ENCODE measurements at places on chromosomes 12 and 14.

GRCh38 chr12:7118881-7119280 lies 9.8 kb downstream of the RBP5 start:
- no peak for DNase-seq

DNA sequence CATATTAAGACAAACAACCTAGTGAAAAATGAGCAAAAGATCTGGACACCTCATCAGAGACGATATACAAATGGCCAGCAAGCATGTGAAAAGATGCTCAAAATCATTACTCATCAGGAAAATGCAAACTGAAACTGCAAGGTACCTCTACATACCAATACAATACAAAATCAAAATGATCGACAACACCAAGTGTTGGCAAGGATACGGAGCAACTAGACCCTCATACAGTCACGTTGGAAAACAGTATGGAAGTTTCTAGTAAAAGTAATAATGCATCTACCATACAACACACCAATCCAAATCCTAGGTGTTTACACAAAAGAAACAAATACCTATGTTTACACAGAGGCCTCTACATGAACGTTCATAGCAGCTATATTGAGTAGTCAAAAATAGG lies 99.9 kb downstream of the IPO8 start:
- no peak for DNase-seq

DNA sequence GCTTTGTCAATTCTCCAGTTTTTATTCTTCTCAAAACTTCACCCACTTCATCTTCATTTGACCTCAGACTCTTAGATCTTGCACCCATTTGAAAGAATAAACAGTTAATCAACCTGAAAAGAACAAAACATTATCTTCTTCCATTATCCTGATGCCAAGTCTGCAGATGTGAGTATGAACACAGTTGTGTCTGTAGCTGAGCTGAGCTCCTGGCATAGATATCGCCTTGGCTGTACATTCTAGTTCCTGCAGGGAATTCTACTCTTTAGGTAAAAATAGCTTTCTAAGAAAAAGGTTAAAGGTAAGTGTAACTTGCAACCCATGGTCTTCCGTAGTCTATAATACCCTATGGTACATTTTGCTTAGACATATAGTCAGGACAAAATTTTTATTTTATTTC lies 169.7 kb downstream of the KCNA5 start:
- DNase-seq: no peak

- DNase-seq: no peak
Observed at GRCh38 chr14:95353664-95354063, 34.0 kb upstream of the CLMN start.

GRCh38 chr14:99156090-99156425 lies 115.9 kb downstream of the BCL11B start:
- no peak for DNase-seq

DNA sequence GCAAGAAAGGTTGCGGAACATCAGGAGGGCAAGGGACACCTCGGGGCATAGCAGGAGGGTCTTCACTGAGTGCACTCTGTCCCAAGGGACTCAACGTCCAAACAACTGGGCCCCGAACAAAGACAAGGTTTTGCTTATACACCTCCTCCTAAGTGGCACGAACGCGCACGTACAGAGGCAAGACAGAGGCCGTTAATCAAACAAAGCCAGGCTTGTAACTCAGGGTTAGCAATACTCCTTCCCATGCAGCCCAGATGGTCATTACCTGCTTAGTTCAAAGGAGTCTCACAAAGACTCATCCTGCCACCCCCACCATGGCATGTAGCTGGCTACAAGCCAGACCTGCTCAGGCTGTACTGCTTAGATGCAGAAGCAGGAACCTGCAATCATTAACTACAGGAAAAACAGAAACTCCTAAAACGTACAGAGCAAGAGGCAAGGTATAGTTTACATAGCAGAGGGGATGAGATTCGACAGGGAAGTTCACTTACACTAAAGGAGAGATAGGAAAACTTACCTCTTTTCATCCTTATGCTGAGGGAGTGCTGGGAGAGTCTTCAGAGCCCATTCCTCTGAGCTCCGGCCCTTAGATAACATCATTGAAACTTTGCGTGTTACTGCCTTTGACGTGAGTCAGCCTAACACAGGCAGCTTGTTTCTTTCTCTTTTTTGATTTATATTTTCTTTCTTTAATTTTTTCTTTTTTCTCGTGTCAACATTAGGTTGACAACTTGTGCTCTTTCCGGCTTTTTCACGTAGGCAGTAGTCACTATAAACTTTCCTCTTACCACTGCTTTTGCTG lies 1319.1 kb downstream of the TMEM121 start:
- DNase-seq: no peak

DNA sequence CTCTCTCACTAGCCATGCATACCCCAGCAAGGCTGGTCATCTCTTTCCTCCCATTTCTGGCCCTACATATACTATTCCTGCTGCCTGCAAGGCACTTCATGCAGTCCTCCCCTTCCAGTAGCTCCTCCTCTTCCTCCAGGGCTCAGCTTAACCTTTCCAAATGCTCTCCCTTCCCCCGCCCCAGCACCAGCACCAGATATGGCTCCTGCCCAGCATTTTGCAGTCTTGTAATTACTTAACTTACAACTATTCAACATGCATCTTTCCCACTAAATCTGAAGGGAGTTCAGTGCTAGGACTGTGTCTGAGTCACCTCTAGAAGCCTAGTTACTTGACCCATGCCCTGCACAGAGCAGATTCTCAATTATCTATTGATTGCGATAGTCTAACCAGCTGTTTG lies 1.8 kb upstream of the FBXO21 start:
- DNase-seq: no peak

- no peak for DNase-seq
Observed at GRCh38 chr12:21827083-21827482, 52.6 kb upstream of the KCNJ8 start.

GRCh38 chr12:785706-786105 lies 33.3 kb downstream of the WNK1 start:
- DNase-seq: no peak

GRCh38 chr12:4143896-4144295 lies 129.7 kb upstream of the CCND2 start:
- DNase-seq: no peak

DNA sequence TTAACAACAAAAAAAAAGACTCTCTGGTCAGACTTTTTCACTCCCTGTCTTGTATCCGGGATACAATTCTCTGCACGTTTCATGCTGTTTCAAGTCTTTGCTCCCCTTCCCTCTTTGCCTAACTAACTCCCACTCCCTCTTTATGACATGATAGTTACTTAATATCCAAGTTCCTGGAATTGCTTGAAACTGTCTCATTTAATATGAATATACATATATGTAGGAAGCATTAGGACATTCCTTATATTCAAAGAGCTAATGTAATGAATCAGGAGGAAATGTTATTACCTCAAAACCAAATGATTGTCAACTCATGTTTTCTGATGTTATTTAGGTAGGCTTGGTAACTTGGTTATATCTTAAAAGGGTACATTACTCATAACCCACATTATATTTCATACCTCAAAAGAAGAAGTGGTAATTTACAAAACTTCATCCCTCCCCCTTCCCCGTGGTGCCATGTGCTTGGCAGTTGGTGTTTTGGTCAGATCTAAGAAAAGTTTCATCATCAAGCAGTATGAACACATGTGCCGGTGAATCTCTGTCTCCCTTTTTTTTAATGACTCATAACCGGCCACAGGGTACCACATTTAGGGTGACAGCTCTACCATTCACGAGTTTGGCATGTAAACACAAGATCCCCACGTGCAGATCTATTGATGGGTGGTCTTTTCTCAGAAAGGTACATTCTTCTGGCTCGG lies 56.5 kb downstream of the HCAR2 start:
- DNase-seq: peak; percentile 29

- no peak for DNase-seq
Observed at GRCh38 chr12:113768850-113769249, 197.3 kb downstream of the RBM19 start.

- DNase-seq: no peak
Observed at GRCh38 chr12:64571411-64571810, 38.9 kb upstream of the RASSF3 start.

GRCh38 chr12:116882742-116883141 lies 1.5 kb upstream of the HRK start:
- DNase-seq: no peak

DNA sequence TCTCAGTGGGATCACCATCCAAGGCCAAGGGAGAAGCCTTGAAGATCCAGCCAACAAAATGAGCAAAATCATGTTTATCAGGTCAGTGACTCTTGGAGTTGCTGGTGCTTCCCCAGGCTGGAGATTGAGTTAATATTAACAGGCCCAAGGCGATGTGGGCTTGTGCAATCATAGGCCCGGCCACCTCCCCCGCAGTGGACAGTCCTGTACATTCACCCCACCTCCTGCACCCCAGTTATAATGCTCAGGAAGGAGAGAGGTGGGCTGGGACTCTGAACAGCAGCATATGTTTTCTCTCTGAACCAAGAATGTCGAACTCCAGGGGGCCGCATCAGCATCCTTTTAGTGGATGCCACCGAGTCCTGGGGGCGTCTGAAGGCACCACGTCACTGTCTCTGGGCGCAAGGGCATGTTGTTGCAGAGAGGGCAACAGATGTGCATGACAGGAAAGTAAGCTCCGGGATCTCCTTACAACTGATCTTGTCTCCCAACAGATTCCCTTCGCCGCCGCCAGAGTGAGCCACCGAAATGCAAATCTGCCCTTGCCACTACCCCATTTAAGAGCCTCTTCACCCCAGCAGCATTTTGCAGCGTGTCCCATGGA lies 32.2 kb upstream of the SERPINA6 start:
- DNase-seq: no peak

DNA sequence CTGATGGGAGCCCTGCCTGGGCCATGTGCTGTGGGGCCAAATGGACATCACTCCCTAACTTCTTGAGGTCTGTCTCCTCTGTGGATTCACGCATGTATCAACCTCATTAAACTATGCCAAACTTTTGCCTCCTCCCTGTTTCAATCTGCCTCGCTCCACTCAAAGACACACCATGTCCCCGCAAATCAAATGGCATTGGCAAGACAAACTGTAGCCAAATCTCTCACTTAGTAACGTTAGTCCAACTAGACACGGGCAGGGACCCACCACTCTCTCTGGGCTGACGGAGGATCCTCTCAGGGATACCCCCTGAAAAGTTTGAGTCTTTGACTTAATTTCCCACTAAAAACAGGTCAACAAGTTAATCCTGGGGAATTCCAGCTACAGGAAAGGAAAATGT lies 8.0 kb downstream of the ZBTB39 start:
- DNase-seq: no peak

DNA sequence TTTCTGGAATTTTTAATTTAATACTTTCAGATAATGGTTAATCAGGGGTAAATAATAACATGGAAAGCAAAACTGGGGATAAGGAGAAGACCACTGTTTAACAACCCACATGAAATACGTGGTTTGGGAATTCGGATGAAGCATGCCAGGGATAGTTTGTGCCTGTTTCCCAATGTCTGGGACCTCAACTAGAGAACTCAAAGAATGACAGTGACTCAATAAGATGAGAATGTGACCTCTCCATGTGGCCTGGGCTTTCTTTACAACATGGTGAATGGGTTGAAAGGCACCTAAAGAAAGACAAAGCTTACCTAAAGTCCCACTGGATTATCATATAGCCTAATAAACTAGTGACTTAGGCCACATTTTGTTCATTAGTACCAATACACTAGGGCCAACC lies 460.3 kb upstream of the LRFN5 start:
- no peak for DNase-seq

DNA sequence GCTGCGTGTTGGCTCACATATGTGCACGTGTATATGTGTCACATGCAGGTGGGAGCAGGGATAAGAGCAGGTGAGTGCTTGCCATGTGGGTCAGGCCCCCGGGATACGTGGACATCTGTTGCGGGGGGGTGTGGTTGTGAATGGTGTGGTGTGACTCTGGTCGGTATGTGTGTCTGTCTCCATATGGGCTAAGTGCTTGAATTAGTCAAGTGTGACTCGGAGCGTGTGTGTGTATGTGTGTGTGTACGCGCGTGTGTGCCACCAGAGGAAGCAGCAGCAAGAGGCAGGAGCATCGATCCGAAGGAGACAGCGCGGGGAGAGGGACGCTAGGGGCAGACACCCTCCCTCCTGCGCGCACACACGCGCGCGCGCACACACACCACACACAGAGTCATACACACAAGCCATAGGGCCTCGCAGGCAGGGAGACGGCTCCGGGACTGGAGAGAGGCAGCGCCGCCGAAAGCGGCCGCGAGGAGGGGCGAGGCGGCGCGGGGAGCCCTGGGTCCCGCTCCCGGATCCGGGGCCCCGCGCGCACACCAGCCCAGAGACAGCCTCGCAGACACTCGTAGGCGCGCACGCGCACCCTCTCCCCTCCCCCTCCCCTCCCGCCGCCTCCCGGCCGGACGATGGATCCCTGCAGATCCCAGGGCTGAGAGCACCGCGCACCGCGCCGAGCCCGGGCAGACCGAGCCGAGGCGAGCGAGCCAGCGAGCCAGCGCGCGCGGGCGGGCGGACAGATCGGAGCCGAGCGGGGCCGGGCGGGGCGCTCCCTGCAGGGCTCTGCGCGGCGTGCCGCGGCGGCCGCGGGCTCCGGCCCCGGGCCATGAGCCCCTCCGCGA lies at the start of gene ASIC1:
TSS of gene ASIC1 (plus strand) at position 597 of the 842 bp plus-strand sequence. CDS start 1,171 bp downstream, outside the sequence.
- no peak for DNase-seq

GRCh38 chr12:11711651-11712327 lies 62.3 kb downstream of the ETV6 start:
- no peak for DNase-seq
